ENCODE measurements at places on chromosomes 6 and 20. TPM values are rescaled to one million over a fixed set of nuclear protein-coding genes. Genes with fewer than 3 reads are reported as not detected.
A peak's percentile ranks its signal among the peaks of the same experiment; 100 is the strongest.

Gene WFDC10B
- 2.0 TPM for total RNA-seq

Gene APCDD1L
- total RNA-seq = 0.74 TPM

Gene LRRC1
- total RNA-seq = 11.0 TPM

Gene ANKRD66
- 12.4 TPM for total RNA-seq

Gene IP6K3
- 3.9 TPM for total RNA-seq

Gene GJA1
- total RNA-seq = 90.0 TPM

GRCh38 chr20:4502756-4503155 is 219.0 kb upstream of the PRND start:
- no peak overlapping the region for H3K27ac ChIP-seq
- DNase-seq = no peak
- no peaks in the 10 kb centered on the region for H3K4me1 ChIP-seq
- H3K4me3 ChIP-seq = no peak overlapping the region
- no peaks in the 10 kb centered on the region for H3K27me3 ChIP-seq

DNA sequence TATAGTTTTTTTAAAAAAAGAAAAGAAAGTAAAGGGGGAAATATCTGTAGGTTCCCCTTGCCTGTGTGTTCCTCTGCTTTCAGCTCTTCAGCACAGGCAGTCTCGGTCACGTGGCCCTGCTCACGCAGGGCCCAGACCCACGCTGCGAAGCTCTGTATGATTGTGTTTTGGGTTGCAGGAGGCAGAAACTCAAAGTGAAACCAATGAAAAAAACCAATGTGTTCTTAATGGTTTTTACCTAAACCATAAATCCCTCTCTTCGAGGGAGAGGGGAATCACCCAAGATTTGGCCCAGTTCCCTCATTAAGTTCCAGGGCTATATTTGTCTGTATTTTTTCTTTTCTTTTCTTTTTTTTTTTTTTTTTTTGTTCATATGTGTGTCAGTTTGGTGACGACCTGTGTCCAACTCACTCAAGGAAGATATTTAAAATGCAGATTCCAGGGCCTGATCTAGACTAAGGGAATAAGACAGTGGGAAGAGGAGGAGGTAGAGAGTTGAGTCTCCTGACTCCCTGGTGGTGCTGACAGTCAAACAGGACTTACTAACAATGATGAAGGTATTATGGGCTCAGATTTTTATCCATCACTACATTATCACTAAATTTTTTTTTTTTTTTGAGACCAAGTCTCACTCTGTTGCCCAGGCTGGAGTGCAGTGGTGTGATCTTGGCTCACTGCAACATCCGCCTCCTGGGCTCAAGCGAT is 33.8 kb upstream of the RREB1 start:
- no peak overlapping the region for H3K4me3 ChIP-seq
- no peak for DNase-seq
- no peaks in the 10 kb centered on the region for H3K36me3 ChIP-seq
- H3K4me1 ChIP-seq = no peaks in the 10 kb centered on the region
- H3K27ac ChIP-seq = no peak overlapping the region

- no peaks in the 10 kb centered on the region for H3K27me3 ChIP-seq
- H3K36me3 ChIP-seq = no peaks in the 10 kb centered on the region
- H3K27ac ChIP-seq = no peak overlapping the region
- DNase-seq = no peak
These were observed 208.4 kb downstream of the PREX1 start for GRCh38 chr20:48619126-48620101.

DNA sequence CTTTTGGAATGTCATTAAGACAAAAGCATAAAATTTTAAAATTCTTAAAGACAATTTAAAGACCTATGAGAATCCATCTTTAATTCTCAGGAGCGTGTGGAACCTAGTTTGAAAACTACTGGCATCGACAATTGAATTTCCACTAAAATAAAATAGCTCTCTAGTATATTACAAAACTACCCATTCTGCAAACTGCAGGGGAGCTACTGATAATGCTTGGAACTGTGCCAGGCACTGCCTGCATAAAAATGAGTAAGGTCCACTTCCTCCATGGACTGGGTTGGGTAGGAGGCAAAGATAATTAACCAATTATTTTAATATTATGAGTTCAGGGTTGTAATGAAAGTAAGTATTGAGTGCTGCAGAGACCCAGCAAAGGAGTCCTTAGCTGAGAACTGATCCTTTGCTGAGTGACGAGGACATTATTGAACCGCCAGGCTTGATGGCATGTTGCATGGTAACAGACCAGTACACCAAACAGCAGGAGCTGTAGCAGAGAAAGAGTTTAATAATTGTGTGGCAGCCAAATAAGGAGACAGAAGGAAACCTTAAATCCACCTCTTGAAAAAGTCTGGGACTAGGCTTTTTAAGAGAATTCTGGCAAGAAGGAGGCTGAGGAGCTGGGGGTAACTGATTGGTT is 261.3 kb downstream of the ESR1 start:
- no peak overlapping the region for H3K27ac ChIP-seq
- H3K4me1 ChIP-seq = no peaks in the 10 kb centered on the region
- DNase-seq = no peak
- H3K36me3 ChIP-seq = no peaks in the 10 kb centered on the region

DNA sequence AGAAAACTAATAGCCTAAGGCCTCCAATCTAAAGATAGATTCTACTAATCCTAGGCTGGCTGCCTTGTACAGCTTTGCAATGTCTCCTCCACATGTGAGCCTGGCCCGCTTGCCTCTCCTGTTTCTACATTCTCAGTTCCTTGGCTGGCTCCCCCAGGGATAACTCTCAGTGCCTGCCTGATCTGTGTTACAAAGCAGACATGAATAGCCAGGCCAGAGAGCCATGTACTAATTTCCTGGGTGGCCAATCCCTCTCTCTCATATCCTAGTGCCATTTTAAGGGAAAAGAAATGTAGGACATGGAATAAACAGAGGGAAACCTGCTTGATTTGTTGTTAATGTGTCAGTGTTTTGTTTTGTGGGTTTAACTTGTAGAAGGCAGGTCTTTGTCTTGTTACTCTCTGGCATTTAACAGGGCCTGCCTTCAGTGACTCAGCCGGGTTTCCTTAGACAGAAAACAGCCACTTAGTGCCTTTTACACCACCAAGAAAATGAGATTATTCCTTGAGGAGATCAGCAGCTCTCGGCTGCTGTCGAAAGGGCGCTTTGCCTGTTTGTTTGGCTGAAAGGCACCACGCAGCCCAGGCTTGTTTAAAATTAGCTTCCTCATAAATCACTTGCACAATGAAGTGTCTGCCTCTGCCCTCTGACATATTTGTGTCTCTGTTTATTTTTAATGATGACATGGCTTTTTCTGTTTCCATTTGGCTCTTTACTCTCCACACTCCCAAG is 702.7 kb downstream of the MAFB start:
- DNase-seq = peak; percentile 90
- H3K27ac ChIP-seq = peak overlapping the region; percentile 94
- peaks cover 2% of the 10 kb centered on the region for H3K4me1 ChIP-seq
- no peaks in the 10 kb centered on the region for H3K27me3 ChIP-seq
- no peak overlapping the region for H3K4me3 ChIP-seq

- DNase-seq = no peak
- H3K27ac ChIP-seq = peak overlapping the region; percentile 73
- H3K4me1 ChIP-seq = no peaks in the 10 kb centered on the region
- no peaks in the 10 kb centered on the region for H3K36me3 ChIP-seq
- H3K4me3 ChIP-seq = no peak overlapping the region
- no peaks in the 10 kb centered on the region for H3K27me3 ChIP-seq
These were observed 36.2 kb upstream of the ZMYND8 start for GRCh38 chr20:47392721-47393073.

DNA sequence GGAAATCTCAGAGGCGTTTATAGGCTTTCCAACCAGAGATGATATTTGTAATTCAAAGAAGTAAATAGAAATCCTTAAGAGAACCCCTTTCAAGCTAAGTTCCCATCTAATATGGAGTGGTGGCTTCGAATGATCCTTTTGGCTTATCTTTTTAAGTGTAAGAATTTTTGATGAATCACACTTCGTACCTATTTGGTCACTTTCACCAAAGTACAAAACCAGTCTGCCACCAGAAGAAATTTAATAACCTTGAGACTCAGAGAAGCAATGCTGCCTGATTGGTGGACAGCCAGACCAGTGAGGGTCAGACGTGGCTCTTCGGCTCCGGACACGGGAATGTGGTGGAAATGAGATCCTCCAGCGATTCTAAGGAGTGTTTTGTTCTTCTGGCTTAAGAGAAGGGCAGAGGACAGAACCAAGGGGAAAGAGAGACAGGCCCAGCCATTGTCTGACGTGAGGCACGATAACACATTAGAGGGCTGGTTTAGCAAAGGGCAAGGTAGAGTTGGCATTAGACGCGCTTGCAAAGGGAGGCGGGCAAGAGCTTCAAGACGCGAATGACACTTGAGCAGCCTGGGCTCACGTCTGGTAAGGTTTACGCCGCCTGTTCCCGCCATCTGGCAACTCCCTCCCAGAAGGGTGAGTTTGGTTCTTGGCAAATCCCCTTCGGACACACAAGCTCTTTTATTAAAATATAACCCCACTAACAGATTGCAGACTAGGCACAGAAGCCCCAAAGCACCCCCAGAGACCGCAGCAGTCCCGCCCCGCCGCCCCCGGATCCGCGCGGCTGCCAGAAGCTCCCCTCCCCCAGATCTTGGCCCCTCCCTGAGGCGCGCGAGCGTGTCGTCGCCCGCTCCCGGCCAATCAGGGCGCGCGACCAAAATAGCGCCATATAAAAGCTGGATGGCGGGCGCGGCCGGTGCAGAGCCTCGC is 50.0 kb upstream of the EZR start:
- H3K4me3 ChIP-seq = no peak overlapping the region
- H3K27ac ChIP-seq = peak overlapping the region; percentile 92
- H3K27me3 ChIP-seq = no peaks in the 10 kb centered on the region
- no peaks in the 10 kb centered on the region for H3K4me1 ChIP-seq

DNA sequence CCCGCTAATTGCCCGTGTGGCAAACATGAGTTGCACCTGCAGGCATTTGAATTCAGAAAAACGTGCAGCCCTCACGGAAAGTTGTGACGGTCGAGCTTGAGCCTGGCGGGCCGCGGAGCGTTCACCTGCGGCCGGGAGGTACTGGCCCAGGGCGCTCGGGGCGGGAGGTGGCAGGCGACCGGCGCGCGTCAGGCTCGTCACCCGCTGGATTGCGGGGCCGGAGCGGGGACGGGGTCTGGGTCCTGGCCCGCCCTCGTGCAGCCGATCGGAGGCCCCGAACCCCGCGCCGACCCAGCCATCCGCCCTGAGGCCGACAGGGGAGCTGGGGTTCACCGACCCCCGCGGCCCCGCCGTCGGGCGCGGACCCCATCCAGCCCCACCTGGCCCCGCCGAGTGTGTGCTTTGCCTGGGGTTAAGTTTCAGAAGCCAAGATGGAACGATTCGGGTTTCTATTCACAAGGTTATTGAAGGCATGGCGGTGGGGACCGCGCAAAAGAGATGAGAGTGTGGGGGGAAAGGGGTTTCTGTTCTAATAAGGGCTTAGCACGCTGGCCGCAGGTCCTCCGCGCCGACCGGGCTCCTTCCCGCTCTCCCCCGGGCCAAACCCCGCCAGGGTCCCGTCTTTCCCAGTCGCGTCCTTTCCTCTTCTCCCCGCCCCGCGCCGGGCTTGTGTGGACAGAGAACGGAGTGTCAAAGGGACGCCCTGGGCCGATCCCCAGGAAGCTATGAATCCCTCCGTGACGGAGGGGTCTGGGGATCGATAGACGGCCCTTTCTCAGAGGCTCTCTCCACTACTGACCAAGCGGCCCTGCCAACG is 1.6 kb upstream of the HEY2 start:
- peak overlapping the region; percentile 78 for H3K27ac ChIP-seq
- H3K27me3 ChIP-seq = peaks cover 86% of the 10 kb centered on the region
- no peak for DNase-seq
- peak overlapping the region; percentile 54 for H3K4me3 ChIP-seq

GRCh38 chr20:7147220-7147601 is 379.7 kb downstream of the BMP2 start:
- H3K36me3 ChIP-seq = no peaks in the 10 kb centered on the region
- DNase-seq = no peak
- no peaks in the 10 kb centered on the region for H3K27me3 ChIP-seq
- no peak overlapping the region for H3K27ac ChIP-seq

DNA sequence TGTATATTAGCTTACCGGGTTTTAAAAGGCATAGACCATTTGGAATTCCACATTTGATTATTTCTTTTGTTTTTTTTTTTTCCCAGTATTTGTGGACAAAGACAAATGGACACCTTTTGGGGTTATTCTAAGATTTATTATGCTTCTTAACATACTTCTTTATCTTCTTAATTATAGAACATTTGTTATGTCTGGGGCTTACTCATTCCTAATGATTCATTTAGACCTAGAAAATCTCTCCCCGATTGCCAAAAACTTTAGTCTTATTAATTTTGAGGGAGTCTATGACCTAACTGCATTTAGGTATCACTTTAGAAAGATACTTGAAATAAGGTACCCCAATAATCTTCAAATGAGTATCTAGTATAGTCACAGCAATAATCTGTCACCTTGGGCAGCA is 170.7 kb upstream of the PREP start:
- no peaks in the 10 kb centered on the region for H3K36me3 ChIP-seq

GRCh38 chr6:90175627-90176538 is 120.8 kb downstream of the BACH2 start:
- H3K27ac ChIP-seq = no peak overlapping the region
- H3K4me1 ChIP-seq = peaks cover 14% of the 10 kb centered on the region
- peak; percentile 30 for DNase-seq

DNA sequence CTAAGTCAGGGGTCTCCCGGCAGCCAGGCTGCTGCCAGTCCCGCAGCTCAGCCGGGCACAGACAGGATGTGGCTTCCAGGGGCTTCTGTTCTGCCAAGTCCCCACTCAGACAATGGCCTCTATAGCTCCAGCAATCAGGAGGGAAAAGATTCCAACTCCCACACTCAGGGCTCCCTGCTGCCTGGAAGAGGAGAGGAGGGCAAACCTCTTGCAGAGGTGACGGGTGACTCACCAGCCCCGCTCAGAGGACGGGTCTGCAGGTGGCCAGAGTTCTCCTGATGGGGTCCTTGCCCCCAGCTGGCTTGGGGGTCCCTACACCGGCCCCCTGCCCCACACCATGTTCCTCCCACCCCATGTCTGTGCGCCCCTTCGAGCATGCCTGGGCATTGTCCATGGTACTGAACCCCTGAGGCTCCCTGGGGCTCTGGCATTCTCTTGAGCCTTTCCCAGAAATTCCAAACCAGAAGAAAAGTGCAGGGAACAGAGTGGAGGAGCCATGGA is 32.6 kb downstream of the NTSR1 start:
- H3K36me3 ChIP-seq = no peaks in the 10 kb centered on the region
- H3K4me1 ChIP-seq = no peaks in the 10 kb centered on the region
- no peak for DNase-seq
- H3K27me3 ChIP-seq = no peaks in the 10 kb centered on the region
- no peak overlapping the region for H3K27ac ChIP-seq
- H3K4me3 ChIP-seq = no peak overlapping the region

DNA sequence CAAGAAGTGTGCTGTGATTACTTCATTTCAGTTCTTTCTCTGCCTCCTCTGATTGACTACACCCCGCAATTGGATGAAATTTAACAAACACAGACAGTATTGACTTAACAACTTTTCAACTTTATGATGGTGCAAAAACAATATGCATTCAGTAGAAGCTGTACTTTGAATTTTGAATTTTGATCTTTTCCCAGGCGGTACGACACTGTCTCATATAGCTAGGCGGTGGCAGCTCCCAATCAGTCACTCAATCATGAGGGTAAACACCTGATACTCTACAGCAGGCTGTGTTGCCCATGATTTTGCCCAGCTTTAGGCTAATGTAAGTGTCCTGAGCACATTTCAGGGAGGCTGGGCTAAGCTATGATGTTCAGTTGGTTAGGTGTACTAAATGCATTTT is 47.6 kb upstream of the MYLIP start:
- H3K4me1 ChIP-seq = no peaks in the 10 kb centered on the region
- no peak for DNase-seq
- no peak overlapping the region for H3K4me3 ChIP-seq
- no peak overlapping the region for H3K27ac ChIP-seq
- H3K27me3 ChIP-seq = no peaks in the 10 kb centered on the region
- H3K36me3 ChIP-seq = no peaks in the 10 kb centered on the region

Data from lung (tissue), 17 donors.